ENCODE measurements at places on chromosomes 16 and 17.
A peak's percentile ranks its signal among the peaks of the same experiment; 100 is the strongest.

DNA sequence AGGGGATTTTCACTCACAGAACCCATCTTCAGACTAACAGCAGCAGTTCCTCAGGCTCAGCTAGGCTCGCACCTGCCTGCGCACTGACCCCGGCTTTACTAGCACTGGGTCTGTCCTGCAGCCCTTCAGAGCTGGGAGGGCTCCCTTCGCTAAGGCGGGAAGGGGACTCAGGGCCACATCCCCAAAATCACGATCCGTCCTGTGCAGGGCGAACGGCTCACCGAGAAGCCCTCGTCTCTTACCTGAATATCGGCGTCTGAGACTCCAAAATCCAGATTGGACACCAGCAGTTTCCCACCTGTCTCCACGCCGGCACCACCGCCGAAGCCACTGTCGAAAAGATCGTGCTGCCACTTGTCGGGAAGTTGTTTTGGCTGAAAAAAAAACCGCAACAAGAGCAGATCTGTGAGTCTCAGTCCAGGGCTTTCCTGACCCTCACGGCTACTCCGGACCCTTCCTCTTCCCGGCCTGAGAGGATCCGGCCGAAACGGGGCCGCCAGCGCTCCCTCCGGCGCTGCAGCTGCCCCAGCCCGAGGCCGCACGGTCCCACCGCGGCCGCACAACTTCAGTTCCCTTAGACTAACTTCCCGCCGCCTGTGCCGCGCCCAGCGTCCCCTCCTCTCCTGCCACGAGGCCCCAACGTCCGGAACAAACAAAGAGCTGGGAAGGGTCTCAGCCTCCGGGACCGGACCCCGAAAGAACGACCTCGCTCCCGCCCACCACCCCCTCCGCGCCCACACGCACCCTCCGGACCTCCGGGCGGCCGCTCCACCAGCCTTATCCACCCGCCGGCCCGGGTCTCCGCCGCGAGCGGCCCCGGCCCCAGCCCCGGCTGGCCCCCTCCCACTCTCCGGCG lies 711 bp downstream of the ALYREF start:
- DNase-seq, result no peak

DNA sequence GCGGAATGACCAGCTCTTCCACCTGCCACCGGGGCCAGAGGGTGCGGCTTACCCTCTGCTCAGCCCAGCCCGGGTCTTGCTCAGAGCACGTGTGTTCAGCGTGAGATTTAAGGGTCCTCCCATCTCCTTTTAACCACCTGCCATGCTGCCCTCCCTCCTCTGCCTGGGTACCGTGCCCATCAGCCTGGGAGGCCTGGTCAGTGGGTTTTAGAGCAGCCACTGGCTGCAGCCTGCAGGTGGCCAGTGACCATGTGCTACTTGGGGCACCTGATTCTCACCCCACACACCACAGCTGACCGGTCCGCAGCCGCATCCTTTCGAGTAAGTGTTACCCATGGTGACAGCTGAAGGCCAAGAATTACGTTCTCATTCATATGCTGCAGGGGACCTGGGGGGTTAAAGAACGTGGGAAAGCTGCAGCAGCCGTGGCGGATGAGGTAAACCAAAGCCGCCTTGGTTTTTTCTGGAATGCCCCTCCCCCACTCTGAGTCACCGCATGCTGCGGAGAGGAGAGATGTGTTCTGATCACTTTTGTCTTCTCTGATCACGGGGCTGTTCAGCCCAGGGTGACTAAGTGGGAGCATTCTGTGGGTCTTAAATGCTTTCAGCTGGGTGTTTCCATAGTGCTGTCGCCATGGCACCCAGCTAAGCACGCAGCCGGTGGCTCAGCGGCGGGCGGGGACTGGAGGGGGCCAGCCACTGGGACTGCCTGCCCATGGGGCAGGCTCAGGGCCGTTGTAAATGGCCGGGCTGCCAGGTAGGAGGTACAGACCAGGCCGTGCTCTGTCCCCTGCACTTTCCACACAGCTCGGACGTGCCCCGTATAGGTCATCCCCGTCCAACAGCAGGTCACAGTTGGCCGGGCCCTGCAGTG lies 59.8 kb downstream of the BAIAP2 start:
- peak; percentile 67 for DNase-seq

GRCh38 chr17:48357779-48358602 lies 72.0 kb downstream of the SKAP1 start:
- DNase-seq, result no peak

- no peak for DNase-seq
Measured at GRCh38 chr16:11729787-11730186, 12.9 kb downstream of the TXNDC11 start.

GRCh38 chr17:64020056-64020766 lies at the start of gene ICAM2:
ICAM2 (minus strand) TSS chr17:64020633; CDS start chr17:64006691, 13,942 bp downstream.
- no peak for DNase-seq

Measured in hippocampal formation (tissue), 2 donors.